Naive B cell (primary cell): ENCODE measurements at places on chromosomes 12 and 14. TPM values are rescaled to one million over a fixed set of nuclear protein-coding genes. Genes with fewer than 3 reads are reported as not detected.

GRCh38 chr14:53365486-53366130, 212.5 kb upstream of the DDHD1 start:
- DNase-seq = no peak

DNA sequence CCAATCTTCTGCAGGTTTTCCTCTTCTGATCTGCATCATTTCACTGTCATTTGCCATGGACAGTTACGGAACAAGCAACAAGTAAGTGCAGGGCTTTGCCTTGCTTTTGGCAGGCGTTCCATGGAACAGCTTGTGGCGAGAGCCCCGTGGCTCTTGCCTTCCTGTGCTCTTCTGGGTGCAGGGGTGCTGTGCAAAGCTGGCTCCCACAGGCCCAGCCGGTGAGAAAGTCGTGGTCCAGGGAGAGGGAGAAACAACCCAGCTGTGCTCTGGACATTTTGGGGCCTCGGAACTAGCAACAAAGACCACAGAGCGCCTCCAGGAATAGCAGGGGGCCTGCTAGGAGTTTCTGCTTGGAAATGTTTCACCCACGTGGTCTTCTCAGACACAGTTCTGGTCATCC, 164.7 kb downstream of the ADGRD1 start:
- DNase-seq = no peak

DNA sequence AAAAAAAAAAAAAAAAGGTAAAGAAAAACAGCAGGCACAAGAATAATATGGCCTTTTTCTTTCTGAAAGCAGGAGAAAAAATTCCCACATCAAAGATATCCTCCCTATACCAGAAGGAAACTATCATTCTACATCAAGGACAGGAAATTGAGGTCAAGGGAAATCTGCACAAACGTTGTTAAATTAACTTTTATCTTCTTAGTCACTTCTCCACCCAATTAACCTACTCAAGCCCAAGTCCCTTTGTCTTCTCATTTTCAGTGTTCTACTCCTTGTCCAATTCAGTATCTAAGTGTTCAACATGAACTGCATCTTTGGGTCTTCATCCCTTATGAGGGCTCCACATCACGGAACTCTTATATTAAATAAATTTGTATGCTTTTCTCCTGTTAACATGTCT, 15.7 kb downstream of the NDUFA12 start:
- DNase-seq = no peak

DNA sequence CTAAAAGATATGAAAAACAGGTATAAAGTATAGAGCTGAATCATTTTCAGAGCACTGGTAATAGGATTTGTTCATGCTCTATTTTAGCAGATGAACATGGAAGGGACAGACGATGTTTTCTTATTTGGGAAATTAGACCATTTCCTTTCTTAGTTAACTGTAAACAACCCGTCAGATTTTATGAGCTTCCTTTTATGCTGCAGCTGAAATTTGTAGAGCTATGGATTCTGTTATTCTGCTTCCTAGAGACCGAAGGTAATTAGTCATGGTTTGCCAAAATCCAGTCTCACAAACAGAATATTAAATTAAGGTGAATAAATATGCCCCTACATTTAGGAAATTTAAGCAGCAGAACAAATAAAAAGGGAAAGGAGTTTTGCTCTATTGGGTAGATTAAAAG, 180.2 kb upstream of the SYT1 start:
- no peak for DNase-seq

DNA sequence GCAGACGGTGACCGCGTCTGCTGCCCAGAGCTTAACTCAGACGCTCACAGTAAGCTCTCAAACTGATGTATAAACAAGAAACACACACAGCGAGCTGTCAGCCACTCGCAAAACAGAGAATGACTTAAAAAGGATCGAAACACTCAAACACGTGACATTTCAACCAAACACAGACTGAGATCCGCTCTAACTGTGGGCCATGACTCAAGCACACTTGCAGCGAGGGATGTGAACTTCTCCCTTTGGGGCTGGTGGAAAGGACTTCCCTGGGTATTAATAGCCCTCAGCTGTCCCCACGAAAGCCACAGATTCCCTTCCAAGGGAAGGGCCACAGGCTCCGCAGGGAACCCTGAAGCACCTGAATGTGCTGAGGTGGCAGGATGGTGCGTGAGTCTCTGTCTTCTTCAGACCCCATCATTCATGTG, 29.1 kb downstream of the CCDC88C start:
- DNase-seq = no peak

DNA sequence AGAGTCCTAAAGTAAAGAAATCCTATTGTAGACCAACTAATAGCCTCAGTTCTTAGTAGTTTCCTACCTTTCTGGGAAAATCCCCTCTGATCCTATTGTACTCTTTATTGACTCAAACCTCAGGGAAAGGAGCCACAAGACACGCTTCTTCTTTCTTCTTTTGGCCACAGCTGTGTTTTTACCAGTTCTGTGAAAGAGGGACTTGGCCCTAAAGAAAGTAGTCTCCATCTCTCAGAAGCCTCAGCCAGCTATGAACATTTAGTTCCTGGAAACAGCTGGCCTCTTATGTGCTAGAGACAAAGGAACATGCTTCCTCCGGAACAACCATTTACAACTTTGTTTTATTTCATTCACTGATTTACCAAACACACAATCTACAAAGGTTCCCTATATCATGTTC, 66.1 kb upstream of the ARID2 start:
- DNase-seq = no peak

ARHGEF40 gene
- polyA plus RNA-seq = not detected

PXMP2 gene
- 6.2 TPM for polyA plus RNA-seq

GPD1 gene
- not detected for polyA plus RNA-seq
